Left hindlimb (tissue), 1 donor: ENCODE measurements at places on chromosomes 7 and 10.

GRCh38 chr10:126350216-126350992 is 37.9 kb downstream of the ADAM12 start:
- peak; percentile 73 for DNase-seq

- no peak for DNase-seq
Observed at GRCh38 chr7:4066206-4066605, 615.9 kb upstream of the FOXK1 start.

- no peak for DNase-seq
Observed at GRCh38 chr10:1644191-1644711, 93.1 kb downstream of the ADARB2 start.

DNA sequence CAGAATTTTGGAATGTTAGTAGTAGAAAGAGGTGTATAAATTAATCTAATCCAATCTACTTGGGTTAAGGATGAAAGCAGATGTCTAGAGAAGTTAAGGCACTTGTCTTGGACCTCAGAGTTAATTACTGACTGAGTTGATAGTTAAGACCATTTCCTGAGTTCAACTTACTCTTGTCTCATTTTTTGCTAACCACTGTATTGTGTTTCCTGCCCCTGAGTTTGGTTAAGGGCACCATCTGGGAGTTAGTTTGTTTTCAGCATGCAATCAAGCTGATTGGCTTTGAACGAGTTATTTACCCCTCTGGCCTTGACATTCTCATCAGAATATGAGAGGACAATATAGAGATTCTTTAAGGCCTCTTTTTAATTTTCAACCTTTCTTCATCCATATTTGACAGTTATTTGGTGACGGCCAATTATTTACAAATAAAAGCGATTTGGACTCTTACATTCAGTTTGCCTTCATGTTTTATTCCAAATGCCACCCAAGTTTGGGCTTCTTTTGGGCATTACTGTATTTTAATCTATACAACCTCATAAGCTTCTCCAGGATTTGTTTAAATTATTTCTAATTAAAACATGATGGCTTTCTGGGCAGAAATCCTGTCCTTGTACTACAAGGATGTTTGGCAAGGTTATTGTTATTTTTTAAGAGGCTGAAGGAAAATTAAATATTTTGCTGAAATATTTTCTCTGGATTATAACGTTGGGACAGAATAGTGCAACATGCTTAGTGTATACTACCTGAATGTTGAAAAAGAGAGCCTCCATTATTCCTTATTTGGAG is 225.0 kb downstream of the CACNB2 start:
- no peak for DNase-seq

DNA sequence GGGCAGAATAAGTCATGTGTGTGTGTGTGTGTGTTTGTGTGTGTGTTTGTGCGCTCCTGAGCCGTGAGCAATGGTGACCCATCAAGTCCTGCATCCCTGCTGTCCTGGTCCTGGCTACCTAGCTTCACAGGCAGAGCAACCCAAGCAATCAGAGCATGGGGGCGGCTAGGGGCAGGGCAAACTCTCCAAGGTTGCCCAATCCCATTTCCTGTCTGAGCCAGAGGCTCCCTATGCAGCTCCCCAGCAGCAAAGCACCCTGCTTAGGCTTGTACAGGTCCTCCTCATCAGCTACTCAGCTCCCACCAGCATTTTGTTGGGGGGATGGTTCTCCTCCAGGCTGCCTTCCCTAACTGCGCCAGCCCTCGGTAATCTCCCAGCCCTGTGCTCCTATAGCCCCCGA is 31.1 kb upstream of the CRHR2 start:
- DNase-seq: no peak

GRCh38 chr7:121262221-121262620 is 66.6 kb upstream of the WNT16 start:
- no peak for DNase-seq
